ENCODE measurements at places on chromosomes 6 and 20.
A peak's percentile ranks its signal among the peaks of the same experiment; 100 is the strongest.

- DNase-seq = no peak
Measured at GRCh38 chr20:47907031-47907675, 121.9 kb upstream of the SULF2 start.

DNA sequence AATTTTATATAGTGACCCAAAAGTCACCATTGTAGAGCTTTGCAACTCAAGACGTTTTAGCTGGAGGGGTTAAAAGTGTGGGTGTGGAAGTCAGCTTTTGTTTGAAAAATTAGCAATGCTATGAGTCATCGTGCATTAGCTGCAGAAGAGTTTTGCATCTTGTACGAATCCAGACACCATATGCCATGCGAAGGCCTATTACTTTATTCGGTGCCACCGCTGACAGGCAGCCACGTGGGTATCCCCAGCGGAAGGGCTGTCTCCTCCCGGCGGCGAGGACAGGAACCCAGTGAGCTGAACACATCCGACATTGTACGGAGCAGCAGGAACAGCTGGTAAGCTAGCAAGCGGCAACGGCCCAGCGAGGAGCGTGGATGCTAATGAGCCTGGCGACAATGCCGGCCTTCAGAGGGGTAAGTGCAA lies 84.4 kb downstream of the INSM1 start:
- peak; percentile 80 for DNase-seq

DNA sequence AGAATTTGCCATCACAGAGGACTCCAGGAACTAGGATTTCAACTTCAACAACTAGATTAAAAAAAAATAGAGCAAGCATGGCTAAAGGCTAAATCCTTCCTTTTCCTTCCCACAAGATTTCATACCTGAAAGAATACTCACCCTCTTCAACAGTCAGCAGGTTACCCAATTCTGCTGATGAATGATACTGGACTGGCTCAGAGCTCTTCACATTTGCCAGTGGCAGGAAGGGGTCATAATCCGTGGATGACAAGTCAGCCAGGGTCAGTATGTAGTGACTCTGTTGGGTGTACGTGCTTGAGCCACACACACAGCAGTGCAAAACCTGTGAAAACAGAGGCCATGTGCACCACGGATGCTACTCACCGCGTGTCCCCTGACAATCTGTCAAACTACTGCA lies 152.9 kb downstream of the INSM1 start:
- no peak for DNase-seq

- peak; percentile 18 for DNase-seq
Measured at GRCh38 chr6:125746731-125747588, 2.5 kb upstream of the HEY2 start.

- no peak for DNase-seq
Measured at GRCh38 chr6:96016334-96017069, 728 bp downstream of the FUT9 start.

DNA sequence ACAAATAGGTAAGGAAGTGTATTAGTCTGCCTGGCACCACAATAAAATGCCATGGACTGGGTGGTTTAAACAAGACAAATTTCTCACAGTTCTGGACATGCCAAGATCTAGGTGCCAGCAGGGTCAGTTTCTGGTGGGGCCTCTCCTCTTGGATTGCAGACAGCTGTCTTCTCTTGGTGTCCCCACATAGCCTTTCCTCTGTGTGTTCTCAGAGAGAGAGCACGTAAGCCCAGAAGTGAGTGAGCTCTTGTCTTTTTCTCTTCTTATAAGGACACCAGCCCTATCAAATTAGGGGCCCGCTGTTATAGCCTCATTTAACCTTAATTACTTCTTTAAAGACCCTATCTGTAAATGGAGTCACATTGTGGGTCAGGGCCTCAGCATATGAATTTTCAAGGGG lies 28.3 kb downstream of the SMPDL3A start:
- DNase-seq = no peak

DNA sequence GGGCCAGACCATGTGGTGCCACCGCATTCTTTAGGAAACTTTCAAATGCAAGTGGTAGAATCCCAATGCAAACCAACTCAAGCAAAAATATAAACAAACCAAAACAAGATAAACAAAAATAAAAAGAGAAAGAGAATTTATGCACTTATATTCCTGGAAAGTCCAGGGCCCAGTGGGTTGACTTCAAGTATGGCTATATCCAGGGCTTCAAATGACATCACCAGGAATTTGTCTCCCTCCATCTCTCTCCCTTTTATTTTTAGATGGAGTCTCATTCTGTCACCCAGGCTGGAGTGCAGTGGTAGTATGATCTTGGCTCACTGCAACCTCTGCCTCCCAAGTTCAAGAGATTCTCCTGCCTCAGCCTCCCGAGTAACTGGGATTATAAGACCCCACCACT lies 56.1 kb upstream of the PNRC1 start:
- DNase-seq = no peak

- DNase-seq = no peak
Measured at GRCh38 chr6:142446576-142446975, 144.8 kb downstream of the ADGRG6 start.
